ENCODE measurements at places on chromosomes 11 and 22.

DNA sequence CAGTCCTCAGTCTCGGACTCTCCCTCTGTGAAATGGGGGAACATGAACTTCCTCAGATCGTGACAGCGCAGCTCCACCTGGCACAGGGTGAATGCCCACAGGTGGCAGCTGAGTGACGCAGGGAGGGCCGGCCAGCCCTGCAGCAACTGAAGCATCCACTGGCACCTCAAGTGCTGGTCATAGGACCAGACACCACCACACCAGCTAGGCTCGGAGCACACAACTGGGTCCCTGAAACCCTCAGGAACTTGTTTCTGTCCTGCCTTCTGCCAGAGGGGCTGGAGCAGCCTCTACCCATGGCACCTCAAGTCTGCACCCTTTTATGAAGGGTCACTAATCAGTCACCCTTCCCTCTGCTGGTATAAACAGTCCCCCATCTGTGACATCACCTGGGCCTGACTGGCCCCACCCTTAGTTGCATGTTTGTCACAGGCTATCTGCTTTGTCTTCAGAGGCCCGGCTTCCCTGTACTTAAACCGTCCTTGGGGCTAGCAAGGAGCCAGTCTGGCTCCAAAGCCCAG is 7.4 kb upstream of the CDC42BPG start:
- no peak for DNase-seq

- DNase-seq = no peak
Observed at GRCh38 chr11:94142308-94143281, 14.0 kb downstream of the PANX1 start.

DNA sequence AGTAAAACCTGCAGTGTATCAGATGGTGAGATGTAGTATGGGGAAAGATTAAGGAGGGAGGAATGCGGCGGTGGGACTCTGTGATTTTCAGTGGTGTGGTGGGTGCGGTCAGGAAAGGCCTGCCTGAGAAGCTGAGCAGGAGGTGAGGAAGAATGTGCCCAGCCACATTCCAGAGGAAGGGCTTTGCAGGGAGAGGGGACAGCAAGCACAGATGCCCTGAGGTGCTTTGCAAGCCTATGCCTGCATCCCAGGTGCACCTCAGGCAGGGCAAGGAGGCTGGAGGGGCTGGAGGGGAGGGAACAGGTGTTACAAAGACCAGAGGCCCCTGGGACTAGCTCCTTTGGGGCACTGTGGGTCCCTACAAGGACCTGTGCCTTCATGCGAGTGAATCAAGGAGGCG is 42.1 kb downstream of the MYO7A start:
- no peak for DNase-seq

DNA sequence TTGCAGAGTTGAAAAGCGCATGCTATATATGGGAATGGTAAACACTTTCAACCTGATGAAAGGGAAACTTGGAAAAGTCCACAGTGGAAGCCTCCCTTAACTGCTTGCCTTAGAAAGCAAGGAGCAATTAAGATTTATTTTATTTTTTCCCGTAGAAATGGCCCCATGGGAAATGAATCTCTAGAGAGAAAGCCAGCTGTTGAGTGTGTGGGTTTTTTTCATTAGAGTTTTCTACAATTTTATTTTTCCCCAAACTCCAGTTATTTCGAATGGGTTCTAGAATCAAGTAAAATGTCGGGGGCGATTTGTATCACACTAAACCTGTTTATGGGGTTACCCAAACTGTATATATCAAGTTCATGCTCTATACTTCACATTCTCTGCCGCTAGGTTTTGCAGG is at the start of gene OR5M3:
Gene OR5M3, minus strand, starts transcription at position 101 of the 400 bp plus-strand sequence. CDS start 2,855 bp downstream, outside the sequence.
- DNase-seq = no peak

DNA sequence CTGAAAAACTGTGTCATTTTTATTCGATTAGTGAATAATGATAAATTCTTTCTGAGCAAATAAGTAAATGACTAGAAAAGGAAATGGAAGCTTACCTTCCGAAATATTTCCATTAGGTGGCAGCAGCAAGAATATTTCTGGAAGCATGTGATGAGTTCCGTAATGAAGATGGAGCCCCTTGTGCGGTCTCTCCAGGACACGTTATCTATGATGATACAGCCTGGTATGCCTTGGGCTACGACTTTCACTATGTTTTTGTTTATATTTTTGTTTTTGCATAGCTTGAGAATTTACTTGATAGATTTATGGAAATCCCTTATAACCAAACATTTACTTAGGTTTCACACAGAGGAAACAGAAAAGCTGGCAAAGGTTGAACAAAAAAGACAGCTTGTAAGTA is 25.7 kb downstream of the CASP5 start:
- DNase-seq = no peak

GRCh38 chr11:10866893-10867331 is 9.1 kb upstream of the ZBED5 start:
- DNase-seq = no peak

- no peak for DNase-seq
Observed at GRCh38 chr11:10805741-10806140, 3.0 kb downstream of the EIF4G2 start.

DNA sequence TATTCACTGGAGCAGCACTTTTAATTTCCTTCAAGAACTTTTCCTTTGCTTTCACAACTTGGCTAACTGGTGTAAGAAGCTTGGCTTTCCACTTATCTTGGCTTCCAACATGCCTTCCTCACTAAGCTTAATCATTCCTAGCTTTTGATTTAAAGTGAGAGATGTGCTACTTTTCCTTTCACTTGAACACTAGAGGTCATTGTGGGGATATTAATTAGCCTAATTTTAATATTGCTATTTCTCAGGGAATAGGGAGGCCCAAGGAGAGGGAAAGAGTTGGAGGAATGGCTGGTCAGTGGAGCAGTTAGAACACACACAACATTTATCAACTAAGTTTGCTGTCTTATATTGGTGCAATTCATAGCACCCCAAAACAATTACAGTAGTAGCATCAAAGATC is 24.6 kb upstream of the CCDC90B start:
- DNase-seq = no peak

DNA sequence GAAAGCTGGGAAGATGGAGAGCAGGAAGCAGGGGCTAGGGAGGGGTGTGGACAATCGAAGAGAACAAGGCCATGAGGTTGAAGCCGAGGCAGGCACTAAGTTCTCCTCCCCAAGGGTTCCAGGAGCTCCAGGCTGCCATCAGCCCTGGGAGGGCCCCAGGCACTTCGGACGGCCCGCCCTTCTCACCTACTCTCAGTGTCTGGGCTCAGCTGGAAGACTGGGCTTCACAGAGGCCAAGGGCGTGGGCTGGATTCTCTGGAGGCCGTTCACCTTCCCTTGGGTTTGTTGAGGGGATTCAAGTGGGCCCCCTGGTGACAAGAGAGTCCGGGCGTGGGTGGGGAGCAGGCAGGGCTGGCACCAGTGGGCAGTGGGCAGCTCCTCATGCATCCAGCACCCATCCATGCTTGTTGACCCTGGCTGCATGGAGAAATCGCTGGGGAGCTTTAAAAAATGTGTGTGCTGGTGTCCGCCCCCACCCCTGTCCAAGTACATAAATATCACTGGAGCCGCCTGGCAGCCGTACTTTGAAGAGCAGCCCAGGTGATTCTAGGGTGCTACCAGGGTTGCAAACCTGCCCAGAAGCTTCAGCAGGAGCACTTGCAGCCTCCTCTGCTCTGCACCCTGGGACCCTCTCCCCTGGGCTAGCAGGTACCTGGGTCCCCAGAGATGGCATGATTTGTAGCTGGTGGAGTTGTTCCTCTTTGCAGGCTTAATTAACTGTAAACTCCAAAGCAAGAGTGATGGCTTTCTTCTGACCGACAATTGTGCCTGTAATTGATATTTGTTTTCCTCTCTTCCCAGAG is 74.3 kb downstream of the RTL6 start:
- DNase-seq = no peak

DNA sequence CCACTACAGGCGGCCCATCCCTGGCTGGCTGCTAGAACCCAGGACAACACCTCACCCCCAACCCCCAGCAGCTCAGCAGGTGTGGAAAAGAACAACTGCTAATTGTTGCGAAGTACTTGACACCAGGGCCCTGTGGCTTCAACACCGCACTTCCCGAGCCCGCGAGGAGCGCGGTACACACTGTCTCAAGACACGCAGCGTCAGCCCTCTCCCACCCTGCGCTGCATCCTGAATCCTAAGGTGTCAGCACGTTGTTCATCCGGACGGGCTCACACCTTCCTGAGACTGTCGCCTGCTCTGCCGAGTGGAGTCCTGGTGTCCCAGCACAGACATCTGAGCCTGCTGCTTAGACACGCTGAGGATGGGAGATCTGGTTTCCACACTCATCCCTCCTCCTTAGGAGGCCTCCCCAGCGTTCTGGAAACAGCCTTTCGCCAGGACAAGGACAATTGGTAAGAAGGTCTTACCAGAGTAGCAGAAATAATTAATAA is 1336.2 kb downstream of the BRD1 start:
- no peak for DNase-seq

DNA sequence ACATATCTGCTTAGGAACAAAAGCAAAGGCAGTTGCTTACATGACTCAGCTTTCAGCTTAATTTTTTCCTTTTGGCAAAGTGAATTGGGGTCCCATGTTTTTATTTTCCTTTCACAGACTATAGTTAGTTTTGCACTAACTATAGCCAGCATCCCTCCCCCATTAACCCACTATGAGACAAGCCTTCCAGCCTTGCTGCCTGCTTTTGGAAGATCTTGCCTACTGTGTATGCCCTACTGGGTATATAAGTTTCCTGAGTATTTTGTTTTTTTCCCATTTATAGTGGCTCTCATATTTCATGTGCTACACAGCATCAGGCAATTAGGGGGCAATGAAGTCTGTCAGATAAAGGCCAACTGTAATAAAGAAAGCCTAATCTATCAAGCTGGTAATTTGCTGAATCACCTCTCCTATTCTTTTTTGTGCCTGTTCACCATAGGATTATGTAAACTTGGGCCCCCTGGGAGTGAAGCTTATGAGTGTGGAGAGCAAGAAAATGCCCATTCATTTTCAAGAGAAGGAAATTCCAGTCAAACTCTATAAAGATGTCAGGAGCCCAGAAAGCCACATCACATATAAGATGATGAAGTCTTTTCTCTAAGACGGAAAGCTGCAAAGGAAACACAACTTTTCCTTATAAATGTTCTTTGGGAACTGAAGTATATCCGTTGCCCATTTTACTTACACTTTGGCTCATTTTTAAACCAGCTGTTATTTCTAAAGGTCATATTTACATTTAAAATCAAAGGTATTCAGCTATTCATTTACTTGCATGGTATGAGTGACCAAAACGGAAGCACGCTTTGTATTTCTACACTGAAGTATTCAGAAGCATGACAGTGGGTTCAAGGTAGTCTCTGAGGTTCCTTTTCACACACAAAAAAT is 64.0 kb downstream of the CCDC83 start:
- no peak for DNase-seq

GRCh38 chr11:91791171-91791468 is 433.5 kb upstream of the FAT3 start:
- DNase-seq = no peak

GRCh38 chr11:44116234-44116830 is 20.9 kb downstream of the EXT2 start:
- no peak for DNase-seq

- DNase-seq = no peak
Observed at GRCh38 chr11:12453243-12453642, 75.9 kb downstream of the PARVA start.

DNA sequence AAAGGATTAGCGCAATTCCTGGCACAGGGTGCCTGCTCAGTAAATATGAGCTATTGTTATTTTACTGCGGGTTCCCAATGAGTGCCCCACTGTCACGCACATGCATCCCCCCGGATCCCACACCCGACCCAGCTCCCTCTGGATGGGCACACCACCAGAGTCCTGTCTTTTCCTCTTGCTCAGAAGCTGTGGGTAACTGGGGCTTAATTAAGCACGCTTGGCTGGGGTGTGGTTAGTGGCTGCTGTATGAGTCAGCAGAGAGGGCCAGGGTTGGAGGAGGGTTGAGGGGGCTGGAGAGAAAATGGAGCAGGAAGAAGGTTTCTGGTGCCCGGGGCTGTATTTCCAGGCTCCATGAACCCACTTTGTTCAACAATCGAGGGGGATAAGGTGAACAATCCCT is 30.3 kb upstream of the NECTIN1 start:
- DNase-seq = no peak

GRCh38 chr11:16312233-16312765 is 44.0 kb downstream of the SOX6 start:
- DNase-seq = no peak

DNA sequence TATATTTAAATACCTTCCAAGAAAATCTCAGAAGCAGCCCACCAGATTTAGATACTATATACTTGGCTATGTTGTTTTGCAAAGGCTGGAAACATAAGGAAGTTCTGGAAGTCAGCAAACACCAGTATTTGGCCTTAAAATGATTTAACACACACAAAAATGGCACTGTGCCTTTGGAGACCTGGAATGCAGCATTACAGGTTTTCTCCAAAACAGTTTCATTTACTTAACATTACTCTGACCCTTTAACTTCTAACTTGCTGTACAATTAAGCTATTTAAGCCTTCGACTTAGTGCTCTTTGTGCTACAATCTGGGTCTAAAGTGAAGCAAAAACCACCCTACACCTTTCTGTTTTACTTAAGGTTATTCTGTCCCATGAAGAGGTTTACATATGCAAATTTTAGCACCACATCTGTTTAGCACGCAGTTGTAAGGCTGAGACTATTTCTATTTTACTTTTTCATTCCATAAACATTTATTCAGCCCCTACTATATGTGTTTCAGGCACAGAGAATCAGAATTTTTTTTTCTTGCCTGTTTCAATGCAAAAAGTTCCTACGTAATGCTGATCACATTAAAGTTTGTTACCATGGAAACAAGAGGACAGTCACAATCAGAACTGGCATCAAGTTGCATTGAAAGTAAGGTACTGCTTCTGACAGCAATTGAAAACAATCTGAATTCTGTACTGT is 70.3 kb downstream of the MAML2 start:
- DNase-seq = no peak

- DNase-seq = no peak
Observed at GRCh38 chr11:75468534-75469340, 35.7 kb upstream of the KLHL35 start.

GRCh38 chr11:31419138-31419537 is 49.5 kb downstream of the DNAJC24 start:
- no peak for DNase-seq

GRCh38 chr22:49763696-49764095 is 64.0 kb downstream of the BRD1 start:
- DNase-seq = no peak

GRCh38 chr11:86755146-86755545 is 45.2 kb upstream of the PRSS23 start:
- no peak for DNase-seq

GRCh38 chr11:63845303-63845702 is 6.4 kb downstream of the MARK2 start:
- DNase-seq = no peak

GRCh38 chr22:49779211-49779610 is 48.5 kb downstream of the BRD1 start:
- no peak for DNase-seq
